Stimulated activated CD4-positive, alpha-beta T cell treated with anti-CD3 and anti-CD28 coated beads, TNF-alpha, amount 100 ng/mL, for 24 hours (primary cell): ENCODE measurements at places on chromosomes 12 and 14.

DNA sequence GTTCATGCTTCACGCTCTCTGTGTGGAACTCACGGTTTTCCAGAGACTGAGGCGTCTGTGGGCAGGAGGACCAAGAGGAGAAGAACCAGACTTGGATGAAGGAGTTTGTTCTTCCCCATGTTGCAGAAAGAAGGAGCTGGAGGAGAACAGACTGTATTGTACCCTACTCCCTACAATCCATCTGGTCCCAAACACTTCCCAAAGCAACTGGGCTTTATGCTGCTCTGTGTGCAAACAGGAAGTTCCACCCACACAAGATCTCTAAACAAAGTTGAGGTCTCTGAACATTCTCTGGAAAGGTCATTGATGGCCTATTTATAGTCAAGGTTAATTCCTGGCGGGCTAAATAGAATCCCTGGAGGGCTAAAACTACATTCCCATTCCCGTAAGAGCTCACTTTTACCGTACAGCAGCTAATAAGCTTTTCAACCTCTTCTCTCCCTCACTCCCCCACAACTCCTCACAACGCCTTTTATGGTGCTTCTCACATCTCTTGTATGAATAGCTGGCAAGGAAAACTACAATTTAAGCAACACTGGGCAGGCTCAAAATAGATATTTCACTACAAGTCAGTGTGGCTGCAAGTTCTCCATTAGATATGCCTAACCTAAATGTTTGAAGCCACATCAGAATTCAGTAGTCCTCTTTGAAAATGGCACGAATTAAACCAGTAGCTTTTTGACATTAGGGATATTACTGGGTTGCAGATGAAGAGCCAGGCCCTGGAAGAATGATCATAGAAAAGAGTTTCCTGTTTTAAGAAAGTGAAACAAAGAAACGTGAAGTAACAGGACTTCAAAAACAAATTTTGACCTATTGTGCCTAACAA is at the start of gene A2M:
TSS of gene A2M (minus strand) at position 189 of the 829 bp plus-strand sequence. CDS start at position 119, 70 bp downstream.
- DNase-seq: no peak

GRCh38 chr14:32934073-32934880 is 4.4 kb upstream of the NPAS3 start:
- no peak for DNase-seq

DNA sequence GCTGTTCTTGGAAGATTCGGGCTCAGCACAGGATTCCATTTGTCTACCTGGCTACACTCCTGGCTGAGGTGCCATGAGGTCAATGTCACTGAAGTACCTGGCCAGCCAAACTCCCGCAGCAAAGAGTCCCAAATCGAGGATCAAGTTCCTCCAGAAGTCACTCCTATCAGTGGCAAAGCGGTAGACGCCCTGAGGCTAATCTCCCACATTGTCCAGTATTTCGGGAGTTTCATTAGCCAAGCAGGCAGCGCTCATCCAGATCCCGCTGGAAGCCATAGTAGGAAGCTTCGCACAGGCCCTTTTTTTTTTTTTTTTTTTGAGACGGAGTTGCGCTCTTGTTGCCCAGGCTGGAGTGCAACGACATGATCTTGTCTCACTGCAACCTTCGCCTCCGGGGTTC is 8.9 kb upstream of the AACS start:
- no peak for DNase-seq

DNA sequence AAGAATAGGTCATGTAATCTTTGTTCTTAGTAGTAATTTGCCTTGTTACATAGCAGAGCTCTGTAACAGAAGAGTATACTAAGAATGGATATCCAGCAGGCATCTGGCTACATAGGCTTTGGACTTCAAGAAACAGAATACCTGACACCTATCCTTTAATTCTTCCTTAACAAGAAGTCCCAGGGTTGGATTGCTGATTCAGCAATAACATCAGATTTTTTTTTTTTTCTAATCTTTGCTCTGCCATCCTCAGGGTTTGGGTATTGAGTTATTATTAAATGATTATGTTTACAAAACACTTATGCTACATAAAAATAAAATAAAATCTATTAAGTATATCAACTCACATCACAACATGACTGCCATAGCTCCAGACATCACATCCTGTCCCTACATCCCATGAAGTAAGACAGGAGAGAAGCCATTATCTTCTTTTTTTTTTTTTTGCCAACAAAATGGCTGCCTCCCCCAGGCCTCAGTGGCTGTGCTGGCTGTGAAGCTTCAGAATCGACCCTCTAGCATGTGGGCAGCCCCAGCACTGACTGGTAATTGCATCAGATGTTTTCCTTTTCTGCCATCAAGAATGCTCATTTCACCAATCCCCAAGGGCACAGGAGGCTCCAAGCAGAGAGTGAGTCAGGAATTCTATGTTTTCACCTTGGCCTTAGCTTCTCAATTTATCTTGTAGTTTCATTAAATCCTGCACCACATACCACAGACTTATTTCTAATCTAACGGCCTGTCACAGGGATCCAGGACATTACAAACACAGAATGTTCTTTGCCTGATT is 186.2 kb downstream of the DICER1 start:
- no peak for DNase-seq

- DNase-seq: no peak
These were observed 4.7 kb downstream of the ACIN1 start for GRCh38 chr14:23090254-23090636.

- no peak for DNase-seq
These were observed 215.0 kb upstream of the EEA1 start for GRCh38 chr12:93144109-93144508.
